ENCODE measurements at places on chromosomes 12 and 14.
A peak's percentile ranks its signal among the peaks of the same experiment; 100 is the strongest.

DNA sequence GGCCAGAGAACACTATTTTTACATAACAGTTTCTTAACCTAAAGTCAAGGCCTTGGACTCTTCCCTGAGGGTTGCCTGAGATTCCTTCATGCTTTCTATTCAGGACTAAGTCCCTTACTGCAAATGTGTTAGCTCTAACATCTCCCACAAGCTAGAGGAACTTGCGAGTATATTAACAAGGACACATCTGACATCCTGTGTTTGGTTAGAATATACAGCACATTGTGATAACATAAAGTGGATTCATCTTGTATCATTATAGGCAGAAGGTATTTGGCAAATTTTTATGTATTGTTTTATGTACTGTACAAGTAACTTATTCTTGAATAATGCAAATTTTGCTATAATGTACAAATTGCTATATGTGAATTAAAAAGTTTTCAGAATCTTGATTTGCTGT lies 45.5 kb downstream of the SH2B3 start:
- no peak for DNase-seq

- DNase-seq, result no peak
These were observed 1.9 kb downstream of the NGB start for GRCh38 chr14:77268989-77269600.

- peak; percentile 22 for DNase-seq
These were observed 39.8 kb downstream of the GRIN2B start for GRCh38 chr12:13941258-13942249.

DNA sequence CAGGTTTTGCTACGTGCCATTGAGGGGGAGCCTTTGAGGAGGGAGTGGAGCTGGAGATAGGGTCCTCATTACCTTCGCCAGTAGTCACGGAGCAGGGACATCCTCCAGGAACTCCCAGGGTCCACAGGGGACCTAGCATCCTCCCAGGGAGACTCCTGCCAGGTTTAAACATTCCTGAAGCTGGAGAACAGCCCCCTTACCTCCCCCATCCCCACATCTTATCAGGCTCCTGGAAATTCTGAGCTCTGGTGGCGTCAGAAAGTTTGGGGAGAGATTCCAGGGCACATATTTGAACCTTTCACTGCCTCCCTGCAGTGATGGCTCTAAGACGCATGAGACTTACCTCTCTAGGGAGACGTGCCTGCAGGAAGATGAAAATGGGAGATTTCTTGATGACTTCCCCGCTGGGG lies 192.3 kb upstream of the GSC start:
- no peak for DNase-seq

GRCh38 chr14:61321385-61322010 lies at the start of gene PRKCH:
Gene PRKCH (plus strand): TSS chr14:61321579. CDS start chr14:61322102, 523 bp downstream.
- peak; percentile 14 for DNase-seq
